ENCODE measurements at places on chromosomes 11 and 22.

DNA sequence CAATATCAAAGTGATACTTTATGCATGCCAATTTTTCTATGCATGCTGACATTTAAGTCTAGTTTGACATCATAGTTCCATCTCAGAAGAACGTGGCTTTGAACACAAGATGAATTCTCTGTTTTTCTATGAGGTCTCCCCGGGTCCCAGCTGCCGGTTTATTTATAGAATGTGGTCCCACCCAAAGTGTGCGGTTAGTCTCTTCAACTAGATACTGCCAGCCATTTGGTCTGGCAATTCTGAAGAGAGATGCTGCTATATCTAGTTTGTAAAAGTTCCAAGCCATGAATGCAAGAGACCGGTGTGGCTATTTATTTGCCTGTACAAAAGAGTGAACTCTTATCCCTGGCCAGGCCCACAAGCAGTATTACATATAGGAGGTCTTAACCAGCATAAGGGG lies 9.2 kb downstream of the OR5A2 start:
- DNase-seq = peak; percentile 31

GRCh38 chr11:101028644-101029043 lies 101.0 kb downstream of the PGR start:
- DNase-seq = no peak

- DNase-seq = no peak
Measured at GRCh38 chr11:23320131-23320530, 459.9 kb upstream of the CCDC179 start.

DNA sequence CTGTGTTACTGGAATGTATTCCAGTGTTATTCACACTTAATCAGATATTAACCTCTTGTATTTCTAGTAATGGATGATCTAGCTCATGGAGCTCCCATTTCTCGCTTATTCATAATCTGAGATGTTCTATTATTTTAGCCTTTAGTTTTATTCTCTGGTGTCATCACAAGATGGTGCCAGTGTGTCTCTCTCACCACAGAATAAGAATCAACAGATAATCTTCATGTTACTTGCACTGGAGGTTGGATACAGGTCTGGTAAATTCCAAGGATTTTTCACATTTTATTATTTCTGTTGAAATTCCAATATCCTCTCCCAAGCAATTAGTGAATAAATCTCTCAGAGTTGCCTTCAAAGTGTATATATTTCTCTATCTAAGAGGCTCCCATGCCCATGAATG lies 74.6 kb downstream of the CASP12 start:
- DNase-seq = no peak

DNA sequence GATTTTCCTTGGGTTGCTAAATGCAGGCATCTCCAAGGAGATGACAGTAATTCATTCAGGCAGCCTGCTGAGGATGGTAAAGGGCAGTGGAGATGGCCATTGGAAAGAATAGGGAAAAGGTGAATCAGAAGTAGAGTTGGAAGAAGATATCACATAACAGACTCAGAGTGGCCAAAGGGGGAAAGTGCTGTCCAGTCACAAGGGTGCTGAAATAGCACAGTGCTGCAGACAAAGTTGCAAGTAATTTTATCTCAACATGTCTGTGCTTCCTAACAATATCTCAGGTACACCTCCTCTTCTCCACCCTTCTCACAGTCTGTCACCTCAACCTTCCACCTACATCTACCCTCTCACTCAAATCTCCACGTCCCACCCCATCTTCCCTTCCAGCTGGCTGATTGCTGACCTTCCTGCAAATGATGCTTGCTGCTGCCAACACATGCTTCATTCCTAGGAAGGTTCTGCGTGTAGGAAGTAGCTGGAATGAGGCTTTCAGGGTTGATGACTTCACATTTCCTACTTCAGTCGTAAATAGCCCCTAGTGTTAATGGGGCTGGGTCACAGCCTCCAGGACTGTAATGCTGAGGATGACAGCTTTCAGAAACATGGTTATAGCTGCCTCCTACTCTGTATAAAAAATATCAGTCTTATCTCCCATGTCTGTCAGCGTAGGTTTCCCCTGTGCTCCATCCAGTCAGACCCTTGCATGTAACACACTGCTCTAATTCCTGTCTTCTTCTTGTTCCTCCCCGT lies 123.9 kb downstream of the CTNND1 start:
- DNase-seq = no peak

DNA sequence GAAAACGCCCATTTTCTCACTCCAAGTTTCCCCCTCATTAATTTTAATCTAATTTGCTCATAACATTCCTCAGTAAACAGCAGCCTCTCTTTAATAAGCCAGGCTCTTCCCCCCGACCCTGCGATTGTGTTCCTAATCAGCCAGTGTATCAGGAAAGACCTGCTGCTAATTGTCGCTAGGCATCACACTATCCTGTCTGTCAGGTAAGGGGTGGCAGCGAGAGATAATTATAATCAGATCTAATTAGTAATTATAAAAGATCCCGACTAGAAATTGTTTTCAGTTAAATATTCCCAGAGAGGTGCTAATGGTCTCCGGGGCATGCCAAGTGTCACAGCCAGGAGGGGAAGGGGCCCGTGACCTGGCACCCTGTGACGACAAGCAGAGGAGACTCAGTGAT lies 142.8 kb downstream of the ST3GAL4 start:
- no peak for DNase-seq

DNA sequence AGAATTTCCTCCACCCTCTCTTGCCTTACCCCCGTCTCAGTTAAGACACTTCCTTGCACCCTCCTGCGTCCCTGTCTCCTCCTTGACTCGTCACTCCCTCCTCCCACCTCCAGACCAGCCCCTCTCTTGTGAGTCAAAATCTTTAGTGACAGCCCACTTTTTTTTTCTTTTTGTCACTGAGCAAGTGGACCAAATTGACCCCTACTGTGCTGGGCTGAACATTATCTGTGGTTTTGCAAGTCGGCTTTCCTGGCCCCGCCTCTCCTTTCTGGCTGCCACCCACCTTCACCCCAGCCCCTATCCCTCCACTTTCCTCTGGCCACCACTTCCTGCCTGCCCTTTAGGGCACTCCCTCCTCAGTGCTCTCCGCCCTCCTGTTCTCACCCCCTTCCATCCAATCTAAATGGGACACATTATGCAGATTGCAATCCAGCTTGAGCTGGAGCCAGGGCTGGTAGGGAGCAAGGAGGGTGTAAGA lies at the start of gene APLNR:
TSS of gene APLNR (minus strand) at position 47 of the 478 bp plus-strand sequence. CDS start 246 bp downstream, outside the sequence.
- peak; percentile 14 for DNase-seq

DNA sequence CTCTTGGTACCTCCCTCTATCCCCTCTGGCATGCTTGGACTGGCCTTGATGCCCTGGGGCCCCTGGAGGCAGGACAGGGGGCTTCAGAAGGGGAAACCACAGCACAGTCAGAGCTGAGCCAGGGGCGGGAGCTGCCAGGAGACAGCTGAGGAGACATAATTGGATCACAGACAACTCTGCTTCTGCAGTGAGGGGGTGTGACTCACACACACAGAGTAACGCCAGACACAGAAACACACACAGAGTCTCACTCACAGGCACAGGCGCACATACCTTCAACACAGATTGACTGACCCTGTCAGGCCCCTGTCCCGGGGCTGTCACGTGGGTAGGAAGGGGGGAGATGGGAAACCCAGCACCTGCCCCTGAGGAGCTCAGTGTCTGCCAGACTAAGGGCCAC lies 20.6 kb downstream of the STARD10 start:
- no peak for DNase-seq

All from DMS 273 treated with DMSO at 0.1 percent for 48 hours (cell line).